HCT116 (cell line): ENCODE measurements at places on chromosomes 3 and 15.

DNA sequence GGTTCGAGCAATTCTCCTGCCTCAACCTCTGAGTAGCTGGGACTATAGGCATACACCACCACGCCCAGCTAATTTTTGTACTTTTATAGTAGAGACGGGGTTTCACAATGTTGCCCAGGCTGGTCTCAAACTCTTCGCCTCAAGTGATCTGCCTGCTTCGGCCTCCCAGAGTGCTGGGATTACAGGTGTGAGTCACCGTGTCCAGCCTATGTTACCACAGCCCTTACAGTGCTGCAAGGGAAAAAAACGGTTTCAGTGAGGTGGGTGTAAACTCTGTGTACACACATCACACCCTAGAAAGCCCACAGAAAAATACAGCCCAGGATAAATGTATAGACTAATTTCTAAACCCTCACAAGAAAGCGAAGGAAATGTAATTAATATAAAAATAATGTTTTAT lies 103.5 kb upstream of the AKAP13 start:
- no peak for DNase-seq

GRCh38 chr3:105497386-105497785 lies 130.7 kb downstream of the ALCAM start:
- no peak for DNase-seq

- no peak for DNase-seq
Measured at GRCh38 chr3:127701280-127701911, 28.6 kb downstream of the ABTB1 start.

DNA sequence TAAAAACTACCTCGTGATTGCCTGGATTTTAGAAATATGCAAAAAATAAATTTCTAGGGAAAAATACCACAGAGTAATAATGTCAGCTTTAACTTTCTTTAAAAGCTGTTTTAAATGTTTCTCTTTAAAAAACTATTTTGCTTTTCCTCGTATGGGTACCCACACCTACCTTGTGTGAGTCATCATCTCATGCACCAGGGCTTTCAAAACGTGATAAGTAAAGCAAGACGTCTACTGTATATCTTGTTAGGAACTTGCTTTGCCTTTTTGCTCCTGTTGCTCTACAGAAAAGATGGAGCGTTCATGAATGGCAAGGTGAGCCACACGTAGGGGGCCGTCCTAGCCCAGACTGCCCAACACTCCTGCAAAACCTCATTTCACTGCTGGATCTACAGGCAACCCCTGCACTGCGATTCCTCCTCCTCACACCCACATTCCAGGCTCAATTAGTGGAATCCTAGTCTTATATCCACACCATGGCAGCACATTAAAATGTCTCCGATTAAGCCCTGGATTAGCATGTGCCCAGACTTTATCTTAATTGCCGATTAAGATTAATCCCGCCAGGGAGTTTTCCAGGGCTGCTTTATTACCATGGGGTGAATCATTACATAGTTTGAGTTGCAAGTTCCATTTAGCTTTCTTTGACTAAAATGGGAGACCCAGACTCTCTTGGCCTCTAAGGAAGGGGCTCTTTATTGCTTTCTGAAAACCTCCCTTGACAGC lies 293.6 kb upstream of the ICE2 start:
- DNase-seq, result no peak

DNA sequence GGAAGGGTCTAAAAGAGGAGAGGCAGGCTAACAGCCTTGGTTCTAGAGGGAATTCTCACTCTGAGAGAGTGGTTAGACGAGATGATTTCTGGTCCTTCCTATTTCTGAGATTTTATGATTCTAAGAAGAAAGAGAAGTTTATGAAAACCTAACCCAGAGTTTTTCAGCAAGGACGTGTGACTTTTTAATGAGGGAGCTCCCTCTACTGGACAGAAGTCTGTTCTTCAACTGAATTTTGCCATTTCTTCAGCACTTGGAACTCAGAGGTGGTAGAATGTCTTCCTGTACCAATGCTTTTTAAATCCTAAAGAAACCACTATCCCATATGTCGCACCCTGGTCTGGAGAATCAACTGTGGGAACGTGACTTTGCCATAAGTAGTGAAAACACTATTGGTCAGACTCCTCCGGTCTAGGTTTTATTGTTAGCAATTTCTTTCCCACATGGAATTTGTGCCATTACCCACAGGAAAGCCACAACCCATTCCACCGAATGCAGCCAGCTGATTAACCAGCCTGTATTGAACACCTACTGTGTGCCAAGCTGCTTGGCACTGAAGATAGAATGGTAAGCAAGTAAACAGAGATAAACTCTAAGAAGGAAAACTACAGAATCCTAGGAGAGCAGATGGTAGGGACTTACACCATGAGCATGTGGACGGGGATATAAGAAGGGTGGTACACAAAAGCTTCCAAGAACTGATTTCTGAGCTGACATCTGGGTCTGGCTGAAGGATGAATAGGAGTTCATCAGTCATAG lies 199.5 kb upstream of the LMCD1 start:
- DNase-seq, result peak; percentile 35

GRCh38 chr3:135760581-135760980 lies 204.9 kb upstream of the PPP2R3A start:
- DNase-seq, result no peak

- peak; percentile 94 for DNase-seq
Measured at GRCh38 chr15:76336254-76337058, at the start of gene ISL2. Gene ISL2, plus strand, starts transcription at chr15:76336773. Its CDS starts 111 bp downstream, at chr15:76336884.

DNA sequence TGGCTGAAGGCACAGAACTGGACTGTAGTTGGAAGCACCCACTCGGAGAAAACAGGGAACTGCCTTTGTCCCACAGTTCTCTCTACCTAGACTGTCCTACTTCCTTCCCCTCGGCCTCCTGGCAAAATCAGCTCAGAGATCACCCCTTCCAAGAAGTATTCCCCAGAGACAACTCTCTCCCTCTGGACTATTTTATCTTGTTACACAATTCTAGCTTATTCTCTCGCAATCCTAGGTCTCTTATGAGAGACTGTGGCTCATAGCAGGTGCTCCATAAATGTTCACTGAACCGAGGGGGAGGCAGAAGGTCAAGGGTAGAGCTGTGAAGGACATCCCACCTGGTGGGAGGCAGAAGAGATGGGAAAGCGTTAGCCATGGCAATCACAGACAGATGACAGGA lies 10.6 kb downstream of the HEG1 start:
- DNase-seq, result no peak

DNA sequence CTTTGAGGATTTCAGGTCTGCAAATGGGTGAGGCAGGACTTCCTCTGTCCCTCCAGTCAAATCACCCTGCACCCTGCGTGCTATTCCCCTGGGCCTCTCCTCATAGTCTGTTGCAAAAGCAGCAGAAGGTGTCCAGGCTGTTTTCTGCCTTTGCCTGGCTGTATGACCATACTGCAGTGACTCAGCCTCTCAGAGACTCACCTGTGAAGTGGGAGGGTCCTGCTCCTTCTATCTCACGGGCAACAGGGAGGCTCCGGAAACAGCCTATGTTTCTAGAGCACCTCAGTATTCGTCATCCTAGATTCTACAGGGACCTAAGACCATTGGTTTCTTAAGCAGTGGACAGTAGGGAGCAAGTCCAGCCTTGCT lies 216.4 kb downstream of the TLE3 start:
- DNase-seq, result no peak

GRCh38 chr15:58427987-58428386 lies 3.8 kb upstream of the LIPC start:
- no peak for DNase-seq

- peak; percentile 53 for DNase-seq
Measured at GRCh38 chr15:38707802-38708671, 143.4 kb upstream of the RASGRP1 start.

GRCh38 chr15:50907601-50908208 lies 778 bp upstream of the AP4E1 start:
- peak; percentile 15 for DNase-seq

GRCh38 chr3:10933805-10934481 lies 58.6 kb upstream of the SLC6A1 start:
- no peak for DNase-seq

- no peak for DNase-seq
Measured at GRCh38 chr3:140850210-140850955, 91.3 kb upstream of the SLC25A36 start.

DNA sequence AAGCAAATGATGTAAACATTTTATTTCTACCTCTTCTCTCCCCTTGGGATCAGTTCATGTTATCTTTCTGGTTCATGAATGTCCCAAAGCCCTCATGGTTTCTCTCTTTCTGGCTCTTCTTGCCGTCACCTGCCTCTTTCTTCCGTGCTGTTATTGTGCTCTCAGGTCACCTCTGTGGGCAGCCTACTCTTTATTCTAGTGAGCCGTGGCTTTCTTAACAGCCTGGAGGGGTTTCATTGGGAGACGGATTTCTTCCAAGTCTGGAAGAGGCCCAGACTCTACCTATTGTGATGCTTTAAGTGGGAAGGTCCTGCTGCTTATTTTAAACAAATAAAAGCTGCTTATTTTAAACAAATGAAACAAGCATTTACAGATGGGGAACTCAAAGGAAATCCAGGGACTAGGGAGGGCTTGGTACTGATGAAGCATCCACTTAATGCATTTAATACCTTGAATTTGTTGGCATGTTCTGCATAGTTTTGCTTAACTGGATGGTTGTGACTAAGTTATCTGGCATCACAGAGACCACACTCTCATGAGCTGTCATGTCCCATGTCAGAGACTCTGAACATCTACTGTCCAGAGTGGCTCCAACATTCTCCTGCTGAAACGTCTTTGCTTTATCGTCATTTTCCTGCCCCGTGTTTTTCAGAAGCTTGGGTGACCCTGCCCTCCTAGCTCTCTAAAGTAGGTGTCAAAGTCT lies 443.3 kb downstream of the GABRG3 start:
- DNase-seq, result no peak

DNA sequence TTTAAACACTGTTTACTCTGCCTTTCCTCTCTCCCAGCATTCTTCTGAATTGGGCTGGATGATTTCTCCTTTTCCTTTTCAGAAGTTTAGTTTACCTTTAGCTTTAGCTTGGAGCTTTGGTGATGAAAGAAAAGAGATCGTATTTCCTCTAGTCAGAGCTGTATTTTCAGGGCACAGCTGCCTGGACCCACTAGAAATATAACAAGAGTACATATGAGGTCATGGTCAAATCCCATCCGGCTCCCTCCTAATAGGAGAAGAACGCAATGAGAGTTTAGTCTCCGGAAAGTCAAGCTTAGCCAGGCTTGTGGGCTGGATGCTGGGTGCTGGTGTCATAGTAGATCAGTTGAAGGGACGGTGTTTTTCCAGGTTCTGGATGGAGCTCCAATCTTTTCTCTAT lies 177.1 kb upstream of the PFN2 start:
- DNase-seq, result no peak

DNA sequence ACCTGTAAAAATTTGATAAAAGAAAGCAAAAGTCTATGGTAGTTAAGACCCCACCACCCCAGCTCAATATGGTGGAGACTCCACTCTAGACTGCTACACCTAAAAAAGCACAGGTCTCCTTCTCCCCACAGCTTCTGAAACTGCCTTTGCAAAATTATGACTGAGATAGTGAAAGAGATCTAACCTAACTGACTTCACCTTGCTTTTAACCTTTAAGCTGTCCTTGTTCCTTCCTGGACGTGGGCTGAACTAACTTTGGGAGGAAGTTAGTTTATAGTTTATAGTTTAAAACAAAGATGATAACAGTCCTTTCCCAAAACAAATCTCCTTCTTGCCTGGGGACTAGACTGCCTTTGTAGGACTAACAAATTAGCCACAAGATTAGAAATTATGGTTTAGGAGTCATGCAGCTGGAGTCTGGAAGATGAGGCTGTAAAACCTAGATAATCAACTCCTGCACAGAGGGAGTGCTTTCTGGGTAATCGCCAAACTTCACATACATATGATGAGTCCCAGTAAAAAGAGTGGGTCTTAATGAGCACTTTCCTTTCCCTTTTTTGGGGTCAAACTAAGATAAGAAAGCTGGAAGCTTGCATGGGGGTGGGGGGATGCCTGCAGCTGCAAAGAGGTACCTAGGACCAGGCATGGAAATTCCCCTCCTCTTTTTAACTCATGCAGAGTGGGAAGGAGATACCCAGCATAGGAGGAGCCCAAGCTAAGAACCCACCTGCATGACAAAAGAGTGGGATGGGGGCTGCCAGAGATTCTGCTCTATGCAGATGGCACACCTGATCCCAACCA lies 17.5 kb downstream of the CCR8 start:
- no peak for DNase-seq

GRCh38 chr3:183807881-183808280 lies 17.5 kb downstream of the MAP6D1 start:
- no peak for DNase-seq

GRCh38 chr3:41307065-41307464 lies 107.8 kb downstream of the CTNNB1 start:
- DNase-seq, result no peak

DNA sequence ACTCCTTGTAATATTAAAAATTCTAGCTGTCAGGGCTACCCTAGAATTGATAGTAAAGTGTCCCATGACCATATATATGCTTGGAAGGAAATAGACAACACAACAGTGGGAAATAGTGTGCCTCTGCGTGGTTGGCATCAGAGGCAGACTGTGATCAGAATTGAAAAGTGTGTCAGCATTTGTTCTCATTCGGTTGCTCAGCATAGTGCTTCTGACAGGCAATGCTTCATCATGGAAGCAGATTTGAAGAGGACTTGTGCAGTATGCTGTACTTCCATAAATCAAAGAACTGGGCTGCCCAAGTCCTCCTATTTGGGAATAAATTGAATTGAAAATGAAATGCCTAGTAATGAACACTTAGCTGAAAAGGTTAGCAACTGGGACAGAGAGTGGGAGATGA lies 435.7 kb downstream of the DIPK2A start:
- no peak for DNase-seq

GRCh38 chr3:129398803-129399144 lies 29.7 kb downstream of the EFCAB12 start:
- no peak for DNase-seq

DNA sequence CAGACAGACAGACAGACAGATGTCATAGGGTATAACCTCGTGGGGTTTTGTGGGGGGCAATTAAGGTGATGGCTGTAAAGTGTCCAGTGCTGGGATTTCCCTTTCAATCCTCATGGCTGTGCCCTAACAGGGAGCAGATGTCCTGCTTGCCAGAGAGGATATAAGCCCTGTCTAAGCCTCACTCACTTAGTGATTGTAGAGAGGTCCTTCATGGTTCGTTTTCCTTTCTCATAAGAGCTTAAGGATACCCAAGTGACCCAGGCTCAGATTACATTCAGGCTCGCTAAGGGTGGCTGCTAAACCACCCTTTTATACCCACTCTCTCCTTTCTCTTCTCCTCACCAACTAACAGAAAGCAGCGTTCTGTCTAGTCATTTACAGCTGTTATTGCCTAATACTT lies 19.2 kb downstream of the LYSMD2 start:
- DNase-seq, result no peak

- DNase-seq, result no peak
Measured at GRCh38 chr3:10709110-10709781, 106.8 kb upstream of the SLC6A11 start.

GRCh38 chr15:70437882-70438451 lies 325.4 kb downstream of the UACA start:
- DNase-seq, result no peak

- peak; percentile 92 for DNase-seq
Measured at GRCh38 chr3:168095611-168096209, at the start of gene GOLIM4. Gene GOLIM4, minus strand, starts transcription at chr3:168095924. Its CDS starts 639 bp downstream, at chr3:168095285.

DNA sequence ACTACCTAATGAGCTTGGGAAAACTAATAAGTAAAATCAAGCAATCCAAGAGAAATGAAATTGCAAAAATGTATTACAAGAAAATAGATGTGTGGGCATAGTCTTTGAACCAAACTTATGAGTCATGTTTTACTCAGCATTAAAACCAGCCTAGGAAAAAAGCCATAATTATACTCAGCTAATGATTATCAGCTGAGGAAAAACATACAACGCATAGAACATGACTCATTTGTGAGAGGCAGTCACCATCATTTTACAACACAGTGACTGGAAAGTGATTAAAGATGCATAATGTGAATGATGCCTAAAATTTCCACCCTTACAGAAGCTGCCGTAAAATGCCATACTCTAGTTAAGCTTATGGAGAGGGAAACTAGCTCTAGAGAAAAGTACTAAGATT lies 238.0 kb upstream of the EOMES start:
- DNase-seq, result peak; percentile 27
